Endothelial cell of coronary artery (primary cell): ENCODE measurements at places on chromosomes 3 and 15. TPM values are rescaled to one million over a fixed set of nuclear protein-coding genes. Genes with fewer than 3 reads are reported as not detected.

The ZMYND10 gene
- total RNA-seq: 0.36 and 0.38 TPM in 2 replicates

The ZNF717 gene
- 5.0 and 15.1 TPM in 2 replicates for total RNA-seq

The GOLGA8S gene
- under 0.01 and 0.09 TPM in 2 replicates for total RNA-seq

The ARHGAP31 gene
- total RNA-seq: 23.5 and 23.8 TPM in 2 replicates

The GLCE gene
- total RNA-seq: 147 and 156 TPM in 2 replicates

The NME9 gene
- total RNA-seq: 0.27 TPM in 1 of 2 replicates, not detected in the other

The RTP1 gene
- total RNA-seq: not detected in 2 replicates

The DNAH1 gene
- 1.8 and 5.2 TPM in 2 replicates for total RNA-seq

The HCLS1 gene
- total RNA-seq: 53.7 and 65.9 TPM in 2 replicates

The FAM107A gene
- total RNA-seq: 4.5 and 5.4 TPM in 2 replicates

The OR5K3 gene
- not detected in 2 replicates for total RNA-seq

The OXTR gene
- 0.18 and 10.7 TPM in 2 replicates for total RNA-seq

The SGO1 gene
- total RNA-seq: 2.4 and 5.2 TPM in 2 replicates

The ECE2 gene
- not detected in 2 replicates for total RNA-seq

The CCDC191 gene
- 1.6 and 2.2 TPM in 2 replicates for total RNA-seq

The CP gene
- total RNA-seq: 0.28 TPM in 1 of 2 replicates, not detected in the other

The GOLGA6L22 gene
- total RNA-seq: not detected in 2 replicates

The COL7A1 gene
- total RNA-seq: 0.18 and 1.4 TPM in 2 replicates

The TMOD3 gene
- total RNA-seq: 63.3 and 95.8 TPM in 2 replicates

The OR5K2 gene
- not detected in 2 replicates for total RNA-seq

The FBXW12 gene
- not detected in 2 replicates for total RNA-seq

The CCR8 gene
- total RNA-seq: not detected in 2 replicates

The SAMMSON gene
- not detected in 2 replicates for total RNA-seq

The KCTD6 gene
- 5.3 and 9.2 TPM in 2 replicates for total RNA-seq

The FHIT gene
- 0.18 and 0.38 TPM in 2 replicates for total RNA-seq

The ZNF280D gene
- total RNA-seq: 17.9 and 23.6 TPM in 2 replicates

The RPL39L gene
- total RNA-seq: 24.2 and 33.6 TPM in 2 replicates

The TF gene
- under 0.01 and 0.36 TPM in 2 replicates for total RNA-seq

The ETV5 gene
- 18.5 and 30.3 TPM in 2 replicates for total RNA-seq

The CCDC39 gene
- total RNA-seq: under 0.01 TPM in 1 of 2 replicates, not detected in the other

The GOLGA6L10 gene
- 0.45 and 0.94 TPM in 2 replicates for total RNA-seq

The RETNLB gene
- not detected in 2 replicates for total RNA-seq

The A4GNT gene
- total RNA-seq: not detected in 2 replicates
